MCF 10A (cell line): ENCODE measurements at places on chromosomes 5 and 9.
A peak's percentile ranks its signal among the peaks of the same experiment; 100 is the strongest.

DNA sequence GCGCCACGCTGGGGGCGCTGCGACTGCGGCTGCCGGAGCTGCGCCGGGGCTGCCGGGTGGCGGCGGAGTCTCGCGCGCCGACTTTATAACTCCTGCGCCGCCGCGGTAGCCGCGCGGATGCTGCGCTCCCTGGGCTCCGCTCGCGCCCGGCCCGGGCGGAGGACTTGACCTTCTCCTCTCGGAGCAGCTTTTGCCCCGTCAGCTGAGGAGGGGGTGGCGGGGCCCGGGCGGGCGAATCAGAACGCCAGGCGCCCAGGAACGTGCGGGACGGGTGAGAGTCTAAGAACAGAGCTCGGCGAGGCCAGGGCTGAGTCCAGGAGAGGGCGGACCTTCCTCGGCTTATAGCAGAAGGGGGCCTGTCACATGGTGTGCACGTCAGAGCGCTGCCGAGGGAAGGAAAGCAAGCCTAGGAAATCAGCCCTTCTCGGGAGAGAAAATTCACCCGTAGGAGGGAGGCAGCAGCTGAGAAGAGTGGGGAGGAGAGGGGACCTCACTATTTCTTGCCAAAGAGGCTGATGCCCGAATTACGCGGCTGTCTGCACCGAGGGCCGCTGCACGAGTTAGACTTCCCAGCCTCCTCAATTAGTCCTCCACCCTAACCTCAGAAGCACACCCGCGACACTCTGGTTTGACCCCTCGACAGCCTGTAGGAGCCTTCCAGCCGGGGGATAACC, at the start of gene FOXD1:
Gene FOXD1 (minus strand): TSS at position 315 of the 674 bp plus-strand sequence. CDS start 415 bp downstream, outside the sequence.
- peak; percentile 91 for DNase-seq

- no peak for DNase-seq
Measured at GRCh38 chr9:133366435-133366834, 9.4 kb downstream of the SURF4 start.

DNA sequence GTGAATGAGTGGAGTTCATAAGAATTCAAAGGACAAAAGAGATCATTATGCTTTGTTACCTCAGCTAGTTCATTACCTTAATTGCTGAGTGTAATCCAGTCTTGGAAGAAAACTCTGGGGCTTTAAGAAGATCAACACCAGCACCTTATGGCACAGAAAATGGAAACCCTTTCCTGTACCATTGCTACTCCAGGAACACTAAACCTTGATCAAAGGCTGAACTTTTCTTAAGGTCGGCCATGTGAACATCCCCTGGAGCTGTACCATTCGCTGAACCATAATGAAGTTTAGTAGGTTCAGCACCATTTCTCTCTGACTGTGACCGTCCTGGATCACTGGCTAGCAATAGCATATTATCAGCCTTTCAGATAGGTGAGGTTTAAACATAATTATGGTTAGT, 97.4 kb downstream of the PBX3 start:
- DNase-seq = no peak

GRCh38 chr9:137453643-137454081, 5.5 kb downstream of the NSMF start:
- DNase-seq = peak; percentile 56

- no peak for DNase-seq
Measured at GRCh38 chr5:134560698-134561097, 35.2 kb downstream of the JADE2 start.

- no peak for DNase-seq
Measured at GRCh38 chr5:132209901-132210545, 17.6 kb downstream of the P4HA2 start.

- no peak for DNase-seq
Measured at GRCh38 chr9:119148855-119149254, 220.4 kb downstream of the BRINP1 start.

DNA sequence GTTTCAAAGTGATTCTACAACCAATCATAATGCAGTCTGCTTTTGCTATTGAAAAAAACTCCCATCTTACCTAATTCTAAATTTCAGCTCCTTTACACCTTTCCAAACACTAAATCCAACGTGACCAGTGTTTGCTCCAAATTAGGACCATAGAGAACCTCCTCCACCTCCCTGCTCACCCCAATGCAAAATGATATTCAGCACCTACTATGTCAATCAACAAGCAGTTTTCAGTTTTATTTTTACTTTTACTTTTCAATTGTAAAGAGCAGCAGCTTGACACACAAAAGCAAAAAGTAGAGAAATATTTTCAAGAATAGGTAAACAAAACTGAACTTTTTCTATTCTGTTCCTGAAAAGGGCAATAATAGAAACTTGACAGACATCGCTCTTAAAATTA, 3.4 kb downstream of the FAM13B start:
- DNase-seq = no peak

- DNase-seq = no peak
Measured at GRCh38 chr5:119276978-119277377, 78.8 kb upstream of the TNFAIP8 start.

DNA sequence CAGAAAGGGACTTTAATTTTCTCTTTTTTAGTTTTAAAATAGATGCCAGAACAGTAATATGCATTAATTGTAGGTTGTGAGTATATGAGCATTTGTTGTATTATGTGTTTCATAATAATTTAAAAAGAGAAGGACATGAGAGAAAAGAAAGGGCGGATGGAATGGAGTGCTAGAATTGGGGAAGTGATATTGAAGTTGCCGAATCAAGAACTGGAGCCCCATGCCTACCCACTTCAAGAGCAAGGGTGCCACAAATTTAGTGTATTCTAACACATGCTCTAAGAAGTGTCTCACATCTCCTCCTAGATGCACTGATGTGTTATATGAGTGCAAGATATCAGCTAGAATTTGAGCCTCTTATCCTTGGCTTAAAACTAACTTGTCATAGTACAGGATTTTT, 43.6 kb upstream of the FYB1 start:
- no peak for DNase-seq

- DNase-seq = no peak
Measured at GRCh38 chr5:452978-453710, 10.2 kb downstream of the EXOC3 start.

DNA sequence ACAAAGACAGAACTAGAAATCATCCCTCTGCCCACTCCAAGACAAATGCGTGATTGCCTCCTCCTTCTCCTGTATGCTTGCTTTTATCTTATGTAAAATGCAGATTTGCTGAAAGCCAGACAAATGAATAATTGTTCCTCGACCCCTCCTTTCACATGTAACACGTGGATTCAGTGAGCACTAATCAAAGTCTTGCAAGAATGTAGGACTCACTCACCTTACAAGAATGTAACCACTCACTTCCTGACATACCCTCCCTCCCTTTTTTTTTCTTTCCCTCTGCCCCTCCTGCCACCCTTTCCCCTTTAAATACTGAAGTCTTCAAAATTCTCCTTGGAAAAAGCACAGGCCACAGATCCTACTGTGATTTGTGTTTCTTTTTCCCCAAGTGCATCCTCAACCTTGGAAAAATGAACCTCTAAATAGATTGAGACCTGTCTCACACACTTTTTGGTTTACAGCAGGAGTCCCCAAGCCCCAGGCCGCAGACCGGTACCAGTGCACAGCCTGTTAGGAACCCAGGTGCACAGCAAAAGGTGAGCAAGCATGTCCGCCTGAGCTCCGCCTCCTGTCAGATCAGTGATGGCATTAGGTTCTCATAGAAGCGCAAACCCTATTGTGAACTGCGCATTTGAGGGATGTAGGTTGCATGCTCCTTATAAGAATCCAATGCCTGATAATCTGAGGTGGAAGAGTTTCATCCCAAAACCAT, 29.4 kb upstream of the HSD17B3 start:
- no peak for DNase-seq

DNA sequence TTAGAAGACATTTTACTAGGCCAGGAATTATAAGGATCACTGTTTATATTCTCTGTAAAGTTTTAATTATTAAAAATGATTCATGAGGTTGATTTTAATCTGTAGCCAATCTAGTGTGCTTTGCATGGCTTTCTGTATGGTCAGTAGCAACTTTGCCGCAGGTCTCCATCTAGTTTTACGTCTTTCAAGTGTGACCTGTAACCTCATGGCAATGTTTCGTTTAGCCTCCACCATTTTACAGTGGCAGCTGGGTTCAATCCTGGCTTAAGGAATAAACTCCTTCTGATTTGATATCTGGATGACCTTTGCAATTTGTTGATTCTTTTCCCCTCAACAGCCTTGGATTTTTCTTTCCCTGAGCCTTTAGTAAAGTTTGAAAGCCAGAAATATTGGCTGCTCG, 434.5 kb upstream of the CDH9 start:
- no peak for DNase-seq

- DNase-seq = no peak
Measured at GRCh38 chr5:89268460-89268859, 385.5 kb upstream of the MEF2C start.

DNA sequence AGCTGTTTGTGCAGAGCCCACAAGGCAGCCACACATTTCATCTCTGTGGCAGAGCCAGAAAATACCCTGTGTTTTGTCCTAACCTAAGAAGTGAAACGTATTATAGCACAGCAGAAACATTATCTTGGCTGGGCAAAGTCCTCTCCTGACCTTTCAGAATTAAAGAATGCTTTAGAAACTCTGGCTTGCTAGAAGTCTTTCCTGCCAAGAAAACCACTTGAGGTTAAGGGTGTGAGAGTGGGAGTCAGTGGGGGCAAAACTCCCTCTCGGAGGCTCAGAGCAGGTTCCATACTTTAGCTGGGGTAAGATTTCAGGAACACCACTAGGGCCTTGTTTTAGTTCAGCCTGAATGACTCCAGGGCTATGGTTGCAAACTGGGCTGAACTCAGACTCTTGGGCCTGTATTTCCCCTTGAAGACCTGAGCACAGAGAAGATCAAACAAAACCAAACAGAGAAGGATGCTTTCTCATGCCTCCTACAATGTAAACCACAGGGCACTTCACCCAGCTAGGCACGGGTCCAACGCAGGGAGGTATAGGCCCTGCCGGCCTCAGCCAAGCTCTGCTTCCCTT, 48.0 kb downstream of the ZNF366 start:
- DNase-seq = no peak

- no peak for DNase-seq
Measured at GRCh38 chr9:3659647-3660046, 133.8 kb upstream of the RFX3 start.

GRCh38 chr9:133944746-133945135, 47.4 kb downstream of the VAV2 start:
- DNase-seq = peak; percentile 96

GRCh38 chr5:18487928-18488480, 853.7 kb downstream of the TAF11L14 start:
- DNase-seq = no peak

- peak; percentile 64 for DNase-seq
Measured at GRCh38 chr5:153159616-153160015, 330.9 kb upstream of the GRIA1 start.

GRCh38 chr5:131021646-131022045, 143.4 kb downstream of the HINT1 start:
- no peak for DNase-seq

GRCh38 chr5:945691-946551, 53.2 kb downstream of the TRIP13 start:
- DNase-seq = no peak
